ENCODE measurements at places on chromosomes 5 and 9.

DNA sequence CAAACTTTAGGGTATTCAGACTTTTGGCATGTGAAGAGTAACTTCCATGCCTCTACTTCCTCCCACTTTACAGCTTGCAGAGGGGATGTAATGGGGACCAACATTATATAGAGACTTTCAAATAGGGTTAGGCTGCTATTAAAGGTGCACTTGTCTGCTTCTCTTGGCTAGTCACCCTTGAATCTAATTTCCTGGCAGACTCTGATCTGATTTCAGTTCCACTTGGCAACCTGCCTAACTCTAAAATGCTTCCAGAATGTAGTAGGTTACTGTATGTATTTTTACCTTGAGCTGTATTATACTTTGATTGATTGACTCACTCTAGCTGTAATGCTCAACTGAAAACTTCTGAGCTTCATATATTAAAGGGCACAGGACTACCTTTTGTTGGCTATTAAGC, 693.4 kb downstream of the KCTD16 start:
- DNase-seq = no peak

DNA sequence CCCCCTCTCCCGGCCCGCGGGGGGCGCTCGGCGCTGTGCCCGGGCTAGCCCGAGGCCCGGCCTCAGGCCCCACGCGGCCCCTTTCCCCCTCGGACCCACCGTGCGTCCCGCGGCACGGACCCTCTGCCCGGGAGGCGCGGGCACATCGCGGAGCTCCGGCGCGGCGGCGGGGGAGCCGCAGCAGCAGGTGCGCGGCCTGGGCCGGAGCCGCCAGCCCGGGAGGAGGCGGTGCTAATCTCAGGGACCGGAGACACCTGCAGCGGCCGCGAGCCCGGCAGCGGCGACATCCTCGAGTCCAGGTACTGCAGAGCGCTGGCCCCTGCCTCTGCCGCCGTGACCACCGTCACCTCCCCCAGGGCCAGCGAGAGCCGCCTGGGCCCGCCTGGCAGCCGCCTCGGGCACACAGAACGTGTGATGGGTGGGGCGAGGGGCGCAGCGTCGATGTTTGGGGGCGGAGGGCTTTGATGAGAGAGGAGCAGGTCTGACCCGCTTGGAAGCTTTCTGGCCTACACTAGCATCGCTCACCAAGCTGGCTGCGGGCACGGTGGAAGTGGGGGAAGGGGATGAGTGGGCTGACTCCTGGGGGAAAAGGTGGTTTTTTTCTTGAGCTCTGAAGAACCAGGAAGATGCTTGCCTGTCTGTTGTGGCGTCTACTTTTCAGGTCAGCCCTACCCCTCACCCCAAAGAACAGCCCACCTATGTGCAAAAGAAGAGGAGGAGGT, 524 bp downstream of the CYFIP2 start:
- no peak for DNase-seq

DNA sequence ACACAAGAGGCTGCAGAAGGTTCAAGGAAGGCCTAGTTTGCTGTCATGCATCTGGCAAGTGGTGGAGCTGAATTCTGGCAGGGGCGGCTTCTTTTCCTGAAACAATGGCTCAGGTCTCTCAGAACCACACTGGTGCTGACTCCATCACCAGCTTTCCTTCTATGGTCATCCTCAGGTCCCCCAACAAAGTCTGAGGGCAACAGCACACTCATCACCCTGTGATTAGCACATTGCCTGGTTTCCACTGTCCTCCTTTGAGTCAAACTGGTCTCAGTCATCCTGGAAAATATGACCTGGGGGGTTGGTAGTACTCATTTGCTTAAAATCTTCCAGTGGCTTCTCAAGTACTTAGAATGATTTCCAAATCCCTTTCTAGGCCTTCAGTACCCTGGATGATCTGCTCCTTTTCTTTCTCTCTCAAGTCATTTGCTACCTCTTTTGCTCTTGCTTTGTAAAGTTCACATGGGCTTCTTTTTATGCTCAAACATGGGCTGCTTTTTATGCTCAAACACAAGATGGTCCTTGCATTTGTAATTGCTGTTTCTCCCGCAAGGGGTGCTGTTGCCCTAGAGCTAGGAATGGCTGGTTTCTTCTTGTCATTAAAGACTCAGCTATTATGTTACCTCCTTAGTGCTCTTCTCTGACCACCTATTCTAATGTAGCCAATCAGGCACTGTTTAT, 144.9 kb downstream of the ALDH1A1 start:
- no peak for DNase-seq

DNA sequence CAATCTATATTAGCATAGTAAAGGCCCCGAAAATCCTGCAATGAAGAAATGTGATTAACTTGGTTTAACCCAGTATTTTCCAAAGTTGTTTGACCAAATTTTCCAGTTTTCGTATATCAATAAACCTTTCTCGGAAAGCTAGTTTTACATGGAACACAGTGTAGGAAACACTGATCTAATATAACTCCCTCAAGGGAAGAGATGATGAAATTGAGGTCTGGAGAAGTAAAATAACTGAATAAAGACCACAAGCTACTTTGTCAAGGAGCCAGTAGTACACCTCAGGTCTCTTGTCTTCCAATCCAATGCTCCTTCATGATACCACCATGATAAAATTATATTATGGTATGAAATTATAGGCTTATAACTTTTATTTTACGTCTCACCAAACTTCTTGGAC, 118.1 kb upstream of the TARS1 start:
- no peak for DNase-seq

DNA sequence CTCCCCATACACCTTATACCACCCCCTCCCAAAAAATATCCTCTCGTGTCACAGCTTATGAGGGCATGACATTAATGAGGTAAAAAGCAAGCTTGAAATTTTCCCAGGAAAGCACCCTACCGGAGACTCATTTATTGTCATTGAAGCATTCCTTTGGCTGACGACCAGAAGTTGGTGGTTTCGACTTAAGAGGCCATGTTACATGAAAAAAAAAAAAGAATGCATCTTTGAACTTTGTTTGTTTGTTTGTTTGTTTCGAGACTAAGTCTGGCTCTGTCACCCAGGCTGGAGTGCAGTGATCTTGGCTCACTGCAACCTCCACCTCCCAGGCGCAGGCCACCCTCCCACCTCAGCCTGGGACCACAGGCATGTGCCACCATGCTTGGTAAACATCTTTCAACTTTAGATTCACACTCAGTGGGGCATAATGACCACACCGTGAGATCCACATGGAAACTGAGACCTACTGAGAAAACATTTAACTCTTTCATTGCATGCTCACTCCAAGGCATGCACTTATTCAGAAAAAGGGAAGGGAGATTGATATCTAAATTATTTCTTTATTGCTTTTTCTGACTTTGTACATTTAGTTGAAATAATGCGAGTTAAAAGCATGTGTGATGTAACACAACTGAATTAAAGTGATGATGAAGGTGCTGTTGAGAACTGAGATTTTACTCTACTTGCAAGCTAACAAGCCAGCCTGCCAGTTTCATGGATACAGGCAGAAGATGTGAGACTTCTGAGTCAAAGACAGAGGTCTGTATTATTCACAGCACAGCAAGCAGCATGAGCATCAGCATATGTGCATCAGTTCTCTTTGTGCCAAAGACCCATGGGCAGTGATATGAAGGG, 5.1 kb upstream of the RAB14 start:
- no peak for DNase-seq

DNA sequence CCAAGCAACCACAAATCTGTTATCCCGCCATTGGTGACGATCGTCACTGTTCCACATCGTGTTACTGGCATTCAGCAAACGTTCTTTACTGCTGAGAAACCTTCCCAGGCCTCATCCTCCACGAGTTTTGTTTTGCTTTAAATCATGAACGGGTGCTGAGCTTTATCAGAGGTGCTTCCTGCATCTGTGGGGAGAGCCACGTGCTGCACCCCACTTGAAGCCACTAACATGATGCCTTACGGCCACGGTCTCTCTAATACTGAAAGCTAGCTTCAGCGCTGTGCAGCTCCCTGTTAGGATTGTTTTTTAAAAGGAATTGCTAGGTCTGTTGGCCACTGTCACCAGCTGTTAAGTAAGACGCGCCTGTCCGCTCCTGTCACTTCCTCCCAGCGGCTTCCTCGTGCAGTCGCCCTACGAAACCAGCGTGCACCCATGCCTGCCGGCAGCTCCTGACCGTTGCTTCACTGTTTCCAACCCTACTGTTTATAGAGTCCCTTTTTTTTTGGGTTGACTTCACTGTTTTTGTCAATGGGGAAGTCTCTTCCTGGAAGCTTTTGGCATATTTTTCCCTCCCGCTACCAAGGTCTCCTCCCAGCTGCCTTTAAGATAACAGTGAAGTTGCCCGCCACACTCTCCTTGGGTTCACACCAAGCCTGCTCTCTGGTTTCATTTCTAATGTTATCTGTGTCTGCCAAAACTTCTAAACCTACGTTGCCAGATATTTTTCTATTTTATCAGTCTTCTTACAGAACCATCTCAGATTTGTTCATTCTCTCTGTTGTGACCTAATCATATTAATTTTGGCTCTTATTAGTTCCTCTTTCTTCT, 20.3 kb downstream of the LPCAT1 start:
- DNase-seq = no peak

DNA sequence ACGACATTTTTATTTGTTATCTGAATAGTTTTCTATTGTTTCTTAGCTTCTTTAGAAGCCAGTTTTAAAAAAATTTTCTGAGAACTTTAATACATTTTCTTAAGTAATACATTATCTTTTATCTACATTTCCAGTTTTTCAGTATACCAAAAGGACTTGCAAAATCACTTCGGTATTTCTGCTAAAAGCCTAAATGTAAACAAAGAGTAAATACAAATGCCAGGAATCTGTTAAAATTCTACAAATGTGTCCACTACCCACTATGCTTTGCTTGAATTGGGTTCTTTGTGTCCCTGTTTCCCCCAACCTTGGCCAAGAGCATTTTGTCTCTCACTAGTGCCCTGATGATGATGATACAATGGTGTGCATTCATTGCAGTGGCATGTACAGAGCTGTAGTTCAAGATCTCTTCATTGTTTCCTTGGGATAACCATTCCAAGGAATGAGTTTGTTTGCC, 611.2 kb downstream of the NR2F1-AS1 start:
- DNase-seq = no peak

All from NCI-H187 (cell line).